Bone marrow (tissue), 2 donors: ENCODE measurements at places on chromosomes 4 and X.

DNA sequence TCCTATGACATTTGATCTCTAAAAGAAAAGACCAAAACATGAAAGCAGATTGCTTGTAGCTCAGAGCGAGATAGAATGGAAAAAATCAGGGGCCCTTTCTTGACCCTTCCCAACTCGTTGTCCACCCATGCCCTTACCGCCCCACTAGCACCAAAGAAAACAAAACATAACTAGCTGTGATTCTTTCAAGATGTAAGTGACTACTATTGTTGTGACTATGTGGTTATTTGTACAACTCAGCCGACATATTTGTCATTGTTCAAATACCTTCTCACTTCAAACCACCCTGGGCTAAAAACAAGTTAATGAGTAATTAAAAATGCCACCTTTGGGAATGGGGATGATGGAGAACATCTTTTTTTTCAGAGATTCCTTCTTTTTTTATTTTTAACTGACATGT, 171.2 kb upstream of the GPC4 start:
- no peak for DNase-seq

DNA sequence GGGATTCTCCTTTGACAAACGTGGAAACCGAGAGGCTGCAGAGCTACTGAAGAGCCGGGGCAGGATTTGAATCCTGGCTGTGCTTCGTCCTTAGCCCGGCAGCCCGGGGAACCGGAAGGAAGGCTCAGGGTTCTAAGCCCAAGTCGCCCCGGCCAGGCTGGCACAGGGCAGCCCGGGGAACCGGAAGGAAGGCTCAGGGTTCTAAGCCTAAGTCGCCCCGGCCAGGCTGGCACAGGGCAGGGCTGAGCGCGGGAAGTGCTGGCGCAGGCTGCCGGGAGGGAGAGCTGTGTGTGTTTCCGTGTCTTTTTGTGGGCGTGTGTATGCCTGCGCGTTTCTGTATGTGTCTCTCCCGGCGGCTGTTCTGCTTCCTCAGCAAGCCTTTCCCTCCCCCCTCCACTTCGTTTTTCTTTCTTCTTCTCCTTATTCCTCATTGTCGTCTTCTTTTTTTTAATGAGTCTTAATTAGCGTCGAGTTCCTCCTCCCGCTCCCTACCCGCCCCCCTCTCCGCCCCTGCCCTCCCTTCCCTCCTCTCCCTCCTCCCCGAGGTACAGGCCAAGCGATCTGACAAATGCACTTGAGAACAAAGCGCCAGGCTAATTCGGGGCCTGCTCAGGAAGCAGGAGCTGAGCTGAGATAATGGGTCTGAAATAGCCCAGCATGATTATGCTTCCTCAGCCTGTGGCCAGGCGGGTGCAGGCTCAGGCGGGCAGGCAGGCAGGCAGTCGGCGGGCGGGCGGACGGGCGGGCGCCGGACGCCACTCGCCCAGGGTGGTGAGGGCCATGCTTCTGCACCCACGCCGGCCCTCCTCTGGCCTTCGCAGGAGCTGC, 65.9 kb downstream of the EFNB1 start:
- DNase-seq, result peak; percentile 86

GRCh38 chr4:100391086-100391485, 126.7 kb downstream of the EMCN start:
- no peak for DNase-seq

GRCh38 chrX:95974890-95975289, 709.8 kb upstream of the DIAPH2 start:
- DNase-seq, result no peak

- no peak for DNase-seq
Measured at GRCh38 chr4:80713409-80713808, 317.1 kb upstream of the BMP3 start.

DNA sequence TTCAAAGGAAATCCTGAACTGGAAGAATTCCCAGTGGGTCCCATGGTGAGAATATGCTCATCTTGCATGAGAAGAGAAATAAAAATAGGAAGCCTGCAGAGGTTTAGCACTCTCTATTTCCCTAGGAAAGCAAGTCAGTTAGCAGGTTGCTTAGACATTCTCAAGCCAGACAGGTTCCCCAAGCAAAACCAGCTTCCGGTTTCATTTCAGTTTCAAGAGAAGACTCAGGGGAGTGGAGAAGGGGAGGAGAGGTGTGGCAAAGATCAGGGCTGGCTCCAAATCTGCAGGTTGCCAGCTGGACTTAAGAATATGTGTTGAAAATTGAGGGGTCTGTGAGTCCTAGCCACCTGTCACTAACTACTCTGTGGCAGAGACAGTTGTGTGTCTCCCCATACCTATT, 107.5 kb downstream of the CLNK start:
- no peak for DNase-seq

GRCh38 chr4:85778632-85779131, 303.7 kb downstream of the ARHGAP24 start:
- no peak for DNase-seq

- peak; percentile 3 for DNase-seq
Measured at GRCh38 chrX:39144956-39145355, 343.7 kb downstream of the MID1IP1 start.

DNA sequence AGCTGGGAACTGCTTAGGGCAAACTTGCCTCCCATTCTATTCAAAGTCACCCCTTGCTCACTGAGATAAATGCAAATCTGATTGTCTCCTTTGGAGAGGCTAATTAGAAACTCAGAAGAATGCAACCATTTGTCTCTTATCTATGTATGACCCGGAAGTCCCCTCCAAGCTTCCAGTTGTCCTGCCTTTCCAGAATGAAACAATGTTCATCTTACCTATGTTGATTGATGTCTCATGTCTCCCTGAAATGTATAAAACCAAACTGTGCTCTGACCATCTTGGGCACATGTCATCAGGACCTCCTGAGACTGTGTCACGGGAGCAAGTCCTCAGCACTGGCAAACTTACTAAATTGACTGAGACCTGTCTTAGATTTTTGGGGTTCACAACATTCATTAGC, 37.1 kb upstream of the TMPRSS11E start:
- no peak for DNase-seq

DNA sequence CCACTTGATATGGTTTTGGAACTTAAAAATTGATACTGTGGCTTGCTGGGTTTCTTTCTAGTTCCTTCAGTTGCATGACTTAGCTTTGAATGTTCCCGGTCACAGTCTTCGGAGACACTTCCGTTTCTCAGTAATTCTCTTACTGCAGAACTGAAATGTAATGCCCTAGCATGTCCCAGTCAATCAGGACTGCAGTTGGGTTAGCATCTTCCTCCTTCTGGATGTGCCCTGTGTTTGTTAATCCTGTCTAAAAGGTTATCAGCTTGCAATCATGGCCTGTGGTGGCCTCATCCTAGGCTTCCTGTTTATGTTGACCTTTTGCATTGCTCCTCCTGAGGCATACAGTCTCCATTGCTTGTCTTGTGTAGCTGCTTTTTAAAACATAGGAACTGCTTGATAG, 275.9 kb downstream of the ARHGAP10 start:
- DNase-seq, result no peak

DNA sequence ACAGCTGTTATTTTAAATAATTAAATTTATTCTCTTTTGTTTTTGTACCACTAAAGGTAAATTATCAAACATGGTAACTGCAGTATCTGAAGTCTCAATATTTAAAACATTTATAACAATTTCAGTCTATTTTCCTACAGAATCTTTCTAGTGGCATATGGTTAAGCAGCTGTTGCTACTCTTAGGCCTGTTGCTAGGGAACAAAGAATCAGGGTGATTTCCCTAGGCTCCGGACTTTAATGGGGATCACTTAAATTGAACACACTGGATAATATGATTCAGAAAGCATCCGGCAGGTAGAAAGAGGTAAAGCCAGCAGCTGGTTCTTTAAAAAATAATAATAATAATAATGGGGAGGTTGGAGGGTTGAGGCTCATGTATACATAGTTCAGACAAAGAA, 17.6 kb downstream of the FBXO8 start:
- no peak for DNase-seq

DNA sequence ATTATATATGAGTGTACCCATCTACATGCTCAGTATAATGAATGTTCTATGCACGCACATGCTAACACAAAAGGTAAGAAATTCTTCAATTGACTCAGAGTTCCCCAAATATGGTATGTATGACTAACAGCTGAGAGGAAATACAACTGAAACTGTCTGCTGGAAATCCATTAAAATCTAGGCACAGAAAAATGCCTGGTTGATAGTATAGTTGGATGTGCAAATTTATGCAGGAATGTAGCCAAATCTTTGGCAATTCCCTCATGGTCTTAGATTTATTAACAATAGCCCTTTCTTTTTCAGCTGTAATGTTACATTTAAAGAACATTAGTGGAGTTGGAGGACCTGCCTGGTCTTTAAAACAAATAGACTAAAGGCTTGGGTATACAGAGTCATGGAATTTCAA, 5.5 kb downstream of the CAMK2D start:
- DNase-seq, result no peak

GRCh38 chr4:87120411-87121162, 99.8 kb downstream of the KLHL8 start:
- DNase-seq, result no peak

GRCh38 chrX:9465380-9466123, 694 bp downstream of the TBL1X start:
- DNase-seq, result peak; percentile 16

DNA sequence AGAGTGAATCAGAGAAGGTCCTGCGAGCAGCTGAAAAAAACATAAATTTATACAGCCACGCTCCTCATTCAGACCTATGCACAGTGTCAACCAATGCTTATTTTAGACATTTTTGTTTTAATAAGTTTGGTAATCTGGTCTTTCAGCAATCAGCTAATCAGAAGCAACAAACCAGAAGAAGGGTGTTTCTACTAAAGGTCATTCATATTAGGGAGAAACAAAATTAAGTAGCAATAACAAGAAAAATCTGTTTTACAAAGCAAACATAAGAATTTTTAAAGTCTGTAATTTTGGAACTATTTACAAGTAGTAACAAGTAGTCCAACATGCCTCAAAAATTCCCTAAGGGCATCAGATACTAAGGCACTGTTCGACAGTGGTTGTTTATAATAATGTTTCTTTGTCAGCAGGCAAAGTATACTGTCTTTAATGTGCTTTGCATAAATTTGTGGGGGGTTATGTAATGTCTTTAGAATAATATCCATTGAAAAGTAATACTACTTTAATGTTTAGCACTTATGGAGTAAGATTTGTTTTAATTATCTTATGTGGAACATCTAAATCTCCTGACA, 82.8 kb downstream of the PHOX2B start:
- DNase-seq, result no peak

- no peak for DNase-seq
Measured at GRCh38 chrX:112631892-112632291, 47.8 kb downstream of the LHFPL1 start.

- DNase-seq, result no peak
Measured at GRCh38 chr4:82043809-82044137, 330.0 kb downstream of the HNRNPD start.

DNA sequence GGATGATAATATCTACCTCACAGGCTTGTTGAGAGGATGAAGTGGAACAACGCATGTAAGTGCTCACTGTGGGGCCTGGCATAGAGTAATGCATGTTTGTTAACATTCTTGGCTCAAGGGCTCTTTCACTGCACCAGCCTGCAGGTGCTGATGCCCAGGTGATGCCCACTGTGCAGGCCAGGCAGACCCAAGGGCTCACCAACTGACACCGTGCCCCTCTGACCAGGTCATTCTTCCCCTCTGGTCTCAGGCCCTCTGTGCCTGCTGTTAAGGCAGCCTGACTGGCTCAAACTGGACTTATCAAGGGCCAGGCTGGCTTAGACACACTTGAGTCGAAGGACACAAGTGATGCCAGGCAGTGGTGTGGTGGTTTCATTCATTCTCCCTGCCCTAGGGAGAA, 90.5 kb downstream of the PJA1 start:
- DNase-seq, result no peak

DNA sequence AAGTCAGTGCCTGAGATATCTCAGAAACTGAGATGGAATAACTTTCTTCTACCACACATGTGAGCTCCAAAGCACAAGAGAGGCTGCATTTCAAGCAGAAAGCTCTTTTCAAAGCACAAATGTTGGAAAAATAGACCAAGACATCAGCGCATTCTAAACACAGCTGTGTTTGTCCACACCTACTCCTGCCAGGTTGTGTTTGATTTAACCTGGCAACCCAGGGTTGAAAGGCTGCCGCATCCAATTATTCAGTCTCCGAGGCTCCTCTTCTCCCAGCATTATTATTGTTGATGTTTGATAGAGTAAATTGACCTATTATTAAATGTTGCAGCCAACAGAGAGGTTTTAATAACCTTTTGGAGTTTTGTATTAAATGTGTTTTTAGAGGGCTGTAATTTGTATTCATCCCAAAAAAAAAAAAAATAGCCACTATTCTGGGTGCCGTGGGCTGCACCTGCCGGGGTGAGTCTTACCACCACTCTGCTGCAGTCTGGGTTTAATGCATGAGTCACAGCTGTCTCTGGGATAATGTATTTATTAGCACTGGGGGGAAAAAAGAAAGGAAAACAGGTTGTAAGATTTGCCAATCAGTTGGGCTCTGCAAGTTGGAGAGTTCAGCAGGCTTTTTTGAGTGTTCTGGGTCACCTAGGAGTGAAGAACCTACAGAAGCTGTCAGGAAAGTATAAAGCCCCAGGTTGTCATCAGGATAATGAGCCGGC, 105.2 kb upstream of the NOCT start:
- no peak for DNase-seq

GRCh38 chr4:142532054-142532453, 314.0 kb downstream of the INPP4B start:
- DNase-seq, result no peak

DNA sequence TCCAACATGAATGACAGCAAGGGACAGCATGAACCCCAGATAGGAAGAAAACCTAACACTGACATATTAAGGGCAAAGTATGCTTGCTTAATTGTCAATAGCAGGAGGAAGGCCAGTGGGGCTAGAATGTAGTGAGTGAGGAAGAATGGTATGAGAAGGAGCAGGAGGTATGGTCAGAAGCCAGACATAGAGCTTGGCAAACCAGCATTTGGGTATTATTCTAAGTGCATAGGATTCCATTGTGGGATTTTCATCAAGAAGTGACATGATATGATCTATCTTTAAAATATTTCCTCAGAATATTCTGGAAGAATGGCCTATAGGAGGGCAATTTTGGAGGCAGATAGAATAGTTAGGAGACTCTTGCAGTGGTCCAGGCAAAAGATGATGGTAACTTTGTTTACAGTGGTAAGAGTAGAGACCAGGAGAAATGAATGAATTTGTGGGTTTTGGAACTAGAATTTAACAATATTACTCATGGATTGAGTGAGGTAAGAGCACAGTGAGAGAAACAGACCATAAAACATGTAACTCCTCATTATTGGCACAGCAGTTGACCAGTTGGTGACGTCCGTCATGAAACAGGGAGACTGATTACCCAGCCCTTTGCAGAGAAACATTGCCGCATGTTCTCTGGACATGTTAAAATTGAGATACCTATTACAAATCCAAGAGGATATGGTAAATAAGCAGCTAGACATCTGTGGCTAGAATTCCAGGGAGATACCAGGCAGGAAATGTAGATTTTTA, 246.5 kb upstream of the HS3ST1 start:
- DNase-seq, result no peak

GRCh38 chr4:120870279-120870673, 52.2 kb downstream of the PRDM5 start:
- no peak for DNase-seq

GRCh38 chr4:148216866-148217814, 225.1 kb downstream of the NR3C2 start:
- no peak for DNase-seq

- DNase-seq, result no peak
Measured at GRCh38 chr4:153296040-153296823, 48.3 kb upstream of the MND1 start.

- DNase-seq, result no peak
Measured at GRCh38 chrX:47644557-47645091, 5.7 kb downstream of the ELK1 start.

GRCh38 chr4:68655764-68656444, 14.5 kb downstream of the UGT2B15 start:
- no peak for DNase-seq
